ENCODE measurements at places on chromosomes 2 and 18. TPM values are rescaled to one million over a fixed set of nuclear protein-coding genes. Genes with fewer than 3 reads are reported as not detected.

Gene CYBRD1
- 22.8 TPM for total RNA-seq

Gene DHRS9
- total RNA-seq: not detected

Gene IL36G
- not detected for total RNA-seq

Gene CCDC150
- 5.5 TPM for total RNA-seq

Gene KCNK3
- not detected for total RNA-seq

Gene CCDC74A
- total RNA-seq: 2.2 TPM

Gene FAM237A
- not detected for total RNA-seq

Gene AKAIN1
- total RNA-seq: not detected

Gene DNAJC5G
- 1.0 TPM for total RNA-seq

Gene NXPH2
- not detected for total RNA-seq

Gene SPHKAP
- total RNA-seq: not detected

Gene MFSD6
- total RNA-seq: 6.7 TPM

Gene EEF1B2
- total RNA-seq: 497 TPM

Gene SPC25
- total RNA-seq: 1.4 TPM

Gene PTH2R
- under 0.01 TPM for total RNA-seq

Gene PLEKHH2
- under 0.01 TPM for total RNA-seq

Gene METTL4
- total RNA-seq: 8.3 TPM

Gene SAG
- total RNA-seq: under 0.01 TPM

Gene STRADB
- total RNA-seq: 20.5 TPM

Gene GGCX
- total RNA-seq: 27.3 TPM

Gene PDE11A
- under 0.01 TPM for total RNA-seq

Gene ERFE
- 0.13 TPM for total RNA-seq

Gene CNRIP1
- total RNA-seq: 44.9 TPM

Gene COL4A4
- total RNA-seq: not detected

Gene HOXD13
- total RNA-seq: not detected

Gene SLC30A3
- total RNA-seq: 6.3 TPM

Data from dermis microvascular lymphatic vessel endothelial cell (primary cell).